ENCODE measurements at places on chromosomes 5 and 9.

GRCh38 chr9:83061990-83062650 lies 822 bp downstream of the RASEF start:
- no peak for DNase-seq

- no peak for DNase-seq
Measured at GRCh38 chr5:38650540-38650939, 94.1 kb upstream of the LIFR start.

- no peak for DNase-seq
Measured at GRCh38 chr5:67021031-67021430, 175.6 kb downstream of the CD180 start.

GRCh38 chr9:109351032-109351431 lies 30.2 kb upstream of the EPB41L4B start:
- DNase-seq = no peak

DNA sequence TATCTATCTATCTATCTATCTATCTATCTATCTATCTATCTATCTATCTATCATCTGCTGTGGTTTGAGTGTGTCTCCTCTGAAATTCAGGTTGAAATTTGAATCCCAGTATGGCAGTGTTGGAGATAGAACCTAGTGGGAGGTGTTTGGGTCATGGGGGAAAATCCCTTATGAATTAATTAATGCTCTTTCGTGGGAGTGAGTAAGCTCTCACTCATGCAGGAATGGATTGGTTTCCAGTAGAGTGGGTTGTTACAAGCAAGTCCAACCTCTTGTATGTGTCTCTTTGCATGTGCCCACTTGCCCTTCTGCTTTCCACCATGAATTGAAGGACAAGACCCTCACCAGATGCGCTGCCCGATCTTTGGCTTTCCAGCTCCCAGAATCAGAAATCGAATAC lies 113.0 kb downstream of the ANXA1 start:
- DNase-seq = no peak

GRCh38 chr5:108003178-108003577 lies 332.4 kb upstream of the EFNA5 start:
- DNase-seq = no peak

- DNase-seq = no peak
Measured at GRCh38 chr5:119346394-119346793, 9.4 kb upstream of the TNFAIP8 start.

GRCh38 chr5:110343616-110344015 lies 382.9 kb downstream of the TMEM232 start:
- no peak for DNase-seq

DNA sequence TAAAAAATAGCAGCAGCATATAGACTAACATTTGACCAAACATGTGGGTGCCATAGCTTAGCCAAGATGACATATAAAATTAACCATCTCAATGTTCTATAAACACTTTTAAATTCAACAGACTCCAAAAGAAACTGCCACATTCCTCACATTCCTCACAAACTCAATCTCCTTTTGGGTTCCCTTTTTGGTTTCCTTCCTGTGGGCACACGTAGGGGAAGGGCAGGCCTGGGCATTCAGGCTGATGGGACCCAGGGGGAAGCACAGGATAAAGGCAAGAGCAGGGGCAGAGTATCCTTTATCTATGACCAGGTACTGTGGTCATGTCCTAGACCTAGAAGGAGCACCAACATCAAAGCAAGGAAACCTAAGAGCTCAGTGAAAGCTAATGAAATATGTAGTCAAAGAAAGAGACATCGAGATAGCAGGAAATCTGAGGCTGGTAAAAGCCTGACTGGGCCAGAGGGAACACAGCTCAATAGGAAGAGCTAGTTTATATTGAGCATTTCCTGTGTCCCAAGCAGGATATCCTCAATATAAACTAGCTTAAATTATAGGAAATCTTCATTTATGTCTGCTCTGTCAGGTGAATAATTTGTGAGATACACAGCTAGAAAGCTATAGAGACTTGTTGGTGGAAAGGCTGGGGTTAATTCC lies 13.6 kb upstream of the ERAP1 start:
- DNase-seq = no peak

GRCh38 chr5:60888359-60889061 lies 44.4 kb upstream of the ELOVL7 start:
- DNase-seq = no peak

DNA sequence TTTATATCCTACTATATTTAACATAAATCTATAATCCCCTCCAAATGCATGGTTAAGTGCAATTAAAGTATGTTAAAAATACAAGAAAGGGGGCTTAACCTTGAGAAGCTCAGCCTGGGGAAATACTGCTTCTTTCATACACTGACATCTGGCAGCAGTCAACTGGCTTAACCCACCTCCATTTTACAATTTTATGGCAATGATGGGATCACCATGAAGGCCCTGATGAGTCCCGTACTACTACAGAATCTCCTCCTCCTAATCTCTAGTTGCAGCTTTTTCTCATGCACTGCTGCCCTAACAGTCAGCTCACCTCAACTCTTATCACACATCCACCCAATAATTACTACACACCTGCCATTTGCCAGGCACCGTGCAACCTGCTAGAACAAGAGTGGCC lies 40.9 kb downstream of the ZNF608 start:
- DNase-seq = no peak

DNA sequence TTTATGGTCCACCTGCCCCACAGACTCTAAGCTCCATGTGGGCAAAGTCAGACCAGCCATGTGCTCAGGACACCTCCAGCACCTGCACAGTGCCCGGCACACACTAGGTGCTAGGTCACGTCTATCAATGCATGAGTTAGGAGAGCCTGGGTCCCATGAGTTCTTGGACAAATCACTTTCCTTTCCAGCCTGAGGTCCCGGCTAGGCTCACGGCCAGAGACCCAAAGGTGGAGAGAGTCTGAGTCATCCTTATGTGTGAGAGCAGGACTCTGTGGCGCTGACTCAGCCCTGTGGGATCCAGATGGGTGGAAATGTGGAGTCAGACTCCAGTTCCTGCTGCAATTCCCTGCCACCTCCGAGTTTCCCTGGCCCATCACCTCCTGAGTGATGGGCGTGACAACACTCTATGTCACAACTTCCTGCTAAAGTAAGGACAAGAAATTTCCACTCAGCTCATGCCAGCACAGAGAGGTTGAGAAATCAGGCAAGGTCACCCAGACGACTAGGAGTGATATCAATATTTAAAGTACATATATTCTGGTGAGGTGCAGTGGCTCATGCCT lies 2.5 kb upstream of the ST6GALNAC4 start:
- DNase-seq = no peak

GRCh38 chr9:92616655-92617111 lies 53.2 kb downstream of the IPPK start:
- no peak for DNase-seq

GRCh38 chr5:89028595-89029285 lies 145.8 kb upstream of the MEF2C start:
- no peak for DNase-seq

- no peak for DNase-seq
Measured at GRCh38 chr5:156588306-156588705, 261.3 kb downstream of the SGCD start.

DNA sequence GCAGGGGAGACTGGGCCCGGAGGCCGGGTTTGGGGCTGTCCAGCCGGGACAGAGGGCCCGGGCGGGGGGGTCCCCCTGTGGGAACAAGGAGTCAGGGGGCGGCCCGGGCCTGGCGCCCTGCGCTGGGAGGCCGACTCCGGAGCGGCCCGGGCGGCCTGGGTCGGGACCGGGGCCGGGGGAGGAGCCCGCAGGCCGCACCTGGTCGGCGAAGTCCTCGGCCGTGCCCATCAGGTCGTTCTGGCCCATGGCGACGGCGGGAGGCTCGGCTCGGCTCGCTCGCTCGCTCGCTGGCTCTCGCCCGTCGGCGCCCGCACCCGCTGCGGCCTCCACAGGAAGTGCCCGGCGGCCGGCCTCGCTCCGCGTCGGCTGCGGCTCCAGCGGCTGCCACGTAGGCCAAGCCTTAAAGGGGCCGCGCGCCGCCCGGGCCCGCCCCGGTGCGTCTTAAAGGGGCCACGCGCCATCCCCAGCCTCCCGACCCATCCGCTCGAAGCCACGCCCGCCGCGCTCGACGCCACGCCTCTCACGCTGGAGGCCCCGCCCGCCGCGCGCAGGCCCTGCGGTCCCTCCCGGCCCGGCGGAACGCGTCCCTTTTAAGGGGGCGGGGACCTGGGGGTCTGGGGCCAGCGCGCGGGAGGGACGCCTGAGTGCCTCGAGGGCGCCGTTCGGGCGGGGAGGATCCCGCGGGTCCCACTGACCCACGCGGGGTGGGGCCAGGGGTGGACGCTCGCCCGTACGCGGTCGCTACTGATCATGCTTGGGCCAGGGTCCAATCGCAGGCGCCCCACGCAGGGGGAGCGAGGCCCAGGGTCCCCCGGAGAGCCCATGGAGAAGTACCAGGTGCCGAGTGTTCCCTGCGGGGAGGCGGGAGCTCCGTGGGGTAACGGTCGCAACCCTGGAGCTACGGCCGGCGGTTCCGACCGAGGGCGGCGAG lies at the start of the genes STKLD1 and SURF4:
Gene STKLD1 (plus strand): TSS at position 643 of the 931 bp plus-strand sequence. CDS start 108 bp downstream, at position 751.
Gene SURF4 (minus strand): TSS at position 337 of the 931 bp plus-strand sequence. CDS start 91 bp downstream, at position 246.
- DNase-seq = peak; percentile 91

- DNase-seq = no peak
Measured at GRCh38 chr9:71541436-71541835, 226.9 kb downstream of the CEMIP2 start.

GRCh38 chr9:109477258-109478050 lies 20.7 kb downstream of the PTPN3 start:
- no peak for DNase-seq

DNA sequence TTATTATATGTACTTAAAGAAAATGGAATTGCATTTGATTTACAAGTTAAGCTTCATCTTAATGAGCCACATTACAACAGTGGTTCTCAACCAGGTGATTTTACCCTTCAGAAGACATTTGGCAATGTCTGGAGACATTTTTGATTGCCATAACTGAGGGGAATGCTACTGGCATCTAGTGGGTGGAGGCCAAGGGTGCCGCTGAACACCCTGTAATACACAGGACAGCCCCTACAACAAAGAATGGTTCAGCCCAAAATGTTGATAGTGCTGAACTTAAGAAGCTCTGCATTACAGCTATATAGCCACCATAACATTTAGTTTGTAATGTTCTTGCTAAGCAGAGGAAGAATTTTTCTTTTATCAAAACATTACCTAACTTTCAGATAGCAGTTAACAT lies 103.1 kb downstream of the PAM start:
- no peak for DNase-seq

DNA sequence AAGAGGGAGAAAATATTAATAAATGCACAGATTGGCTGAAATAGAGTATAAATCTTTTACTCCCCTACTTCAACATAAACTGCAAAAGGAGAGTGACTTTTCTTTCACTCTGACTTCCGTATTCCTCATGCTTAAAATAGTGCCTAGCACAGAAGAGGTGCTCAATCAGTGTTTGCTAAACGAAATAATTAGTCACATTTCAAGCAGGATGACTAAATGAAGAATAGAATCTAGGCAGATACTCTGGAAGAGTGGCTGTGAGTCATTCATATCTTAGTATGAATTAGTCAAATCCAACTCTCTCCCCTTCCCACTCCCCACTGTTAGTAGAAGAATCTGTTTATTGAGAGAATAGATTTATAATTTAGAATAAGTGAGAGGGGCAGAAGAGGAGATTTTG lies 4.8 kb downstream of the CD274 start:
- DNase-seq = no peak

All from activated CD4-positive, alpha-beta T cell treated with anti-CD3 and anti-CD28 coated beads, Interleukin-2, amount 50 U/mL, for 4 hours (primary cell).